ENCODE measurements at places on chromosomes 13 and 19.

DNA sequence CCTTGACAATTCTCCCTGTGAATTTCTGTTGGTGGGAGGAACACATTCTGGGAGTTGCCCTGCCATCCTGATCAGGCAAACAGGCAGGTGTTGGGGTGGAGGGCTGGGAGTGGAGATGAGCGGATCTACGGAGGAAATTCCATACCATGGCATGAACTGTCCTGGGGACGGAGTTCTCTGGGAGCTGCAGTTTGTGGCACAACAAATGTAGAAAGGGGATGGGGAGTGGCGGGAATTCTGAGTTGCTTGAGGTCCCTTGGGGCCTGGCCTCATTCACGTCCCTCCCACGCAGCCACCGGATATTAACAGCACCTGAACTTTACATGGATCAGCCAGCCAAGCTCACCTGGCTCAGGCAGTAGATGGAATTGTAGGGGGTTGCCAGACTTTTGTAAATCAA lies 70.0 kb downstream of the CHST8 start:
- DNase-seq: no peak

DNA sequence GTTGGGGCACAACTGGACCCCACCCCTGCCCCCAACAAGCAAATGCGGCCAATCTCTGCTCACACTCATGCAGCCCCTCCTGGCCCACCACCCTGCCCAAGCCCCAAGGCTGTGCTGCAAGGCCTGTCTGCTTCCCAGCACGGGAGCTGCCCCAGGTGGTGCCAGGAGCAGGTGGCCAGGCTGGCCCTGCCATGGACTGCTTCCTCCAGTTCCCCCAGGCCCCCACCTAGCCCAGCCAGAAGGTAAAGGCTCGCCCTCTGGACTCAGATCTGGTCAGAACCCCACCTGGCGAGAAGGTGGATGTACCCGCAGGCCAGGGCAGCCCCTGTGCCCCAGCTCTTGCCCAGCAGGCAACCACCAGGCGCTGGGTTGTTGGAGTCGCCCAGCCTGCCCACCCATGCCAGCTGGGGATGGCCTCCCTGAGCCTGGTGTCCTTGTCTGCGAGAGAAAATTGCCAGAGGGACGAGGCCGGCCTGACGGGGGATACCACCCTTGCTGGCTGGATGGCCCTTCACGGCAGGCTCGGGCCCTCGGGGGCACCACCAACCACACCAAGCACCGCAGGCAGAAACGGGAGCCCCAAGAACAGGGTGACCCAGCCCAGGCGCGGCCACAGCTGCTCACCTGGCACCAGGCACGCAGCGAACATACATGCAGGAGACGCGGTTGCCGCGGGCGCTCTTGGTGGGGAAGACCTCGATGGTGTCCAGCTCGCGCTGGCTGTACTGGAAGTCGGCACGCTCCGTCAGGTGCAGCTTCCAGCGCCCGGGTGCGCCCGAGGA lies 4.5 kb downstream of the ABHD17A start:
- no peak for DNase-seq

- peak; percentile 4 for DNase-seq
Observed at GRCh38 chr13:51818781-51819511, 15.0 kb upstream of the DHRS12 start.

GRCh38 chr19:33032218-33032781 lies 32.4 kb downstream of the RHPN2 start:
- DNase-seq: no peak

- no peak for DNase-seq
Observed at GRCh38 chr19:48907671-48908070, 7.6 kb downstream of the NUCB1 start.

DNA sequence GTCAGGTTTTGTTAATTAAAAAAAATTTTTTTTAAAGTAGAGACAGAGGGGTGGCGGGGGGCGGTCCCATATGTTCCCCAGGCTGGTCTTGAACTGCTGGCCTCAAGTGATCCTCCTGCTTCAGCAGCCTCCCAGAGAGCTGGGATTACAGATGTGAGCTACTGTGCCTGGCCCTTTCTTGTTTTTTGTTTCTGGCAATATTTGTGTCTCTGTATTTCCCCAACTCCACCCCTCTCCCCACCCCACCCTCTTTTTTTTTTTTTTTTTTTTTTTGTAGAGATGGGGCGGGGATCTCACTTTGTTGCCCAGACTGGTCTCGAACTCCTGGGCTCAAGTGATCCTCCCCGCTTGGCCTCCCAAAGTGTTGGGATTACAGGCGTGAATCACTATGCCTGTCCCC lies 600 bp upstream of the CAPN12 start:
- no peak for DNase-seq

DNA sequence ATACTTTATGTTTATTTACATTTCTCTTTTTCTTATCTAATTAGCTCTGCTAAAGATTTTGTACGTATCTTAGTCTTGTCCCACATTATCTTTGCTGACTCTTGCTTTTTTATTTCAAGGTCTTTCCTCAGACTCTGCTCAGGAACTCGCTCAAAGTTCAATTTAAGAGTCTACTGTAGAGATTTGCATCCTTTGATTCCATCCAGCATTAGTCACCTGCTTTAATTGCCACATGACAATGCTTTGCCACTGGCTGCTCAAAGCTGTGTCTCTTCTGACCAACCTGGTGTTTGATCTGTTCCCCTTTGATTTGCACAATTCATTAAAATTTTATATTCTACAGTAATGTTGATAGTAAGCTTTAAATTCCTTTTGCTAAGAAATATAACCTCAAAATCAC lies 157.9 kb upstream of the FREM2 start:
- DNase-seq: no peak

DNA sequence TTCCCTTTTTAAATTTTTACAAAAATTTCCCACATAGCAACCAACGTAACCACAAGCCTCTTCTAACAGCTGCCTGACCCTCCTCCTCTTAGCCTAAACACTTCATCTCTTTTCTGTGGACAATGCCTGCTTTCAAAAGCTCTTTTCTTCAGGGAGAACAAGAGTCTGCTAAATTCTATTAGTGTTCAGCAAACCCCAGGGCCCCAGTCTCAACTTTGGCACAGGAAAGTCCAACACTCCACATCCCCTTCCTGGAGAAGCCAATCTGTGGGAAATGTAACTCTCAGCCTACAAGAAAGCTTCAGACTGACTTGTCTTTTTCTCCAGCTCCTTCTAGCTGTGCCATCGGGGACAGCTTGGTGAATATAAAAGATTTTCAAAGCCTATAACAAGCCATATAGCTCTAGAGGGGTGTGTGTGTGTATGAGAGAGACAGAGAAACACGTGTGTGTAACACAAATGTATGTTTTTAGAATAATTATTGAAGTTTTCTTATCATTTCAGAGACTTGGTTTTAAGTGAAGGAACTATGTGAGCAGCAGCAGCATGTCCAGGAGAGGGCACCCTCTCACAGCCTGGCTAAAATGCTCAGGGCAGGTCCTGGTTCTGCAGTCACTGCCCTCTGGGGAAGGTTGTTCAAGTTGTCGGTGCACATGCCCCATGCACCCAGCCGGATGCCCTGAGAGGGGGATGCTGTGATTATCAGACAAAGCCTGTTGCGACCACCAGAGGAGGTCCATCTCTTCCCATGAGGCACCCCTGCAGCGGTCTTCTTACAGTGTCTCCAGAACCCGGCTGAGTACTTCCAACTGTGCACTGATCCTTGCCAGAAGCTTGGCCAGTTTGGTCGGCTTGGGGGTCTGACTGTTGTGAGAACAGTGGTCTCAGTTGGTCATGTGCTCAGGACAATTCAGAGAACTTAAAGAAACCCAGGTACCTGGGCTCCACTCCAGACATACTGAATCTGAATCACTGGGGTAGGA lies 34.4 kb downstream of the CCDC70 start:
- DNase-seq: peak; percentile 33

DNA sequence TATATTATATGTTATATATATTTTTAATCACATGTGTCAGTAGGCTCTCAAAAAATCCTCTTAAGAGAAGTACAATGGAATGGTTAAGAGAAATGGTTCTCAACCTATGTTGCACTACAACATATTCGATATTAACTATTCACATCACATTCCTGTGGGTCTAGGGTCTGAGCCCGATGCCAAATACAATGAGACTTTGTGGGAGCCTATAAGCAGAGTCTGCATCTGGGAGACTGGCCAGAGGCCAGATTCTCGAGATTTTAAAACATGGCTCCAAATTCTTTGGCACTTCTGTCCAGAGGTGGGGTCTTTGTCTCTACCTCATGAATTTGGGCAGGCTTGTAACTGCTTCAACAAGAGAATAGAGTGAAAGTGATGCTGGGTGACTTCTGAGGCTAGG lies 79.4 kb upstream of the NBEA start:
- DNase-seq: peak; percentile 59

GRCh38 chr19:17322854-17323253 lies 11.8 kb downstream of the ANO8 start:
- DNase-seq: no peak

- no peak for DNase-seq
Observed at GRCh38 chr13:85970727-85971126, 171.5 kb upstream of the SLITRK6 start.

DNA sequence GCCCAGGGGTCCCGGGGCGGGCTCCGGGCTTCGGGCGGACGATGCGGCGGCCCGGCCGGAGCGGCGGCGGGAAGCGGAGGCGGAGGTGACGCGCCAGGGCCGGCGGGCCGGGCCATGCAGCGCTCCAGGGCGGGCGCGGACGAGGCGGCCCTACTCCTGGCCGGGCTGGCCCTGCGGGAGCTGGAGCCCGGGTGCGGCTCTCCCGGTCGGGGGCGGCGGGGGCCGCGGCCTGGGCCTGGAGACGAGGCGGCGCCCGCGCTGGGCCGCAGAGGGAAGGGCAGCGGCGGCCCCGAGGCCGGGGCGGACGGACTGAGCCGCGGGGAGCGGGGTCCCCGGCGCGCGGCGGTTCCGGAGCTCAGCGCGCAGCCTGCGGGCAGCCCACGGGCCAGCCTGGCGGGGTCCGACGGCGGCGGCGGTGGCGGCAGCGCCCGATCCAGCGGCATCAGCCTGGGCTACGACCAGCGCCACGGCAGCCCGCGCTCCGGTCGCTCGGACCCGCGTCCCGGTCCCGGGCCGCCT lies 362 bp downstream of the WTIP start:
- DNase-seq: no peak

- no peak for DNase-seq
Observed at GRCh38 chr19:5936292-5936592, 22.2 kb downstream of the CAPS start.

DNA sequence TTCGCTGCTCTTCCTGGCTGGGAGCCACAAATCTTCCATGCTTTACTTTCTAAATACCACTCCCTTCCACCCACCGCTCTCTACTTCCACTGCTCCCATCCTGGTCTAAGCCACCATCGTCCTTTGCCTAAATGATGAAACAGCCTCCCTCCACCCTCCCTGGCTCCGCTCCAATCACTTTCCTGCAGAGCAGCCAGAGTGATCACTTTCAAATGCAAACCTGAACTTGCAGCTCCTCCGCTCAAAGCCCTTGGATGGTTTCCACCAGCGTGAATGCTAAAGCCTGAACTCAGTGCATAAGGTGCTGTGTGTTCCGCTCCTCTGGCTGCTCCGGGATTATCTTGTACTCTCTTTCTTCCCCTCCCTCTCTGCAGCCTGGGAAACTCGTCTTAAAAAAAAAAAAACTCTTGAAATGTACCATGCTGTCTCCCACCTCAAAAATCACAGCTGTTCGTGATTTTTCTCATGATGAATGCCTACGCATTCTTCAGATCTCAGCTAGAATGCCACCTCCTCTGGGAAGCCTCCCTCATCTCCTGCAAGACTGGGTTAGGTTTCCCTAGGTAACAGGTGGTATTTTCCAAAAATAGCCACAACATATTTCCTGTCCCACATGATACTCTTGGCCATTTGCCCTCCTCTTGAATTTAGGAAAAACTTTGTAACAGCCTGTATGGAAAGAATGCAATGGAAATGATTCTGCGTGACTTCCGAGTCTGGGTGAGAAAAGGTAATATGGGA lies 3.7 kb upstream of the SIN3B start:
- DNase-seq: peak; percentile 88

GRCh38 chr13:79869326-79869725 lies 388.4 kb downstream of the NDFIP2 start:
- no peak for DNase-seq

DNA sequence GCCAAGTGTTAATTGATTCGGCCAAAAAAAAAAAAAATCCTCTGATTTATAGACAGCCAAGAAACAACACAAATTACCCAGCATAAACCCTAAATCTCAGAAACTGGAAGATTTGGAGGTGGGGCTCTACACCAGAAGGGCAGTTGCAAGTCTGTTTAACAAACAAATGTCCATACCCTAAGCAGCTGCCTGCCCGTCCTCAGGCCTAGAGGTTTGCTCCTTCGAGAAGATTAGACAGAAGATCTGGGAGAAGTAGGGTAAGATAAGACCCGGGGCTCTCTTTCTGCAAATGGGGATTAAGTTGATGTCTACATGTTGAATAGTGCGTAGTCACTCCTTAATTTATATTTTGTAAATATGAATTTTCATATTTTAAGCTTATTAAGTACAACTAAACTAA lies 3.4 kb upstream of the N4BP2L1 start:
- no peak for DNase-seq

DNA sequence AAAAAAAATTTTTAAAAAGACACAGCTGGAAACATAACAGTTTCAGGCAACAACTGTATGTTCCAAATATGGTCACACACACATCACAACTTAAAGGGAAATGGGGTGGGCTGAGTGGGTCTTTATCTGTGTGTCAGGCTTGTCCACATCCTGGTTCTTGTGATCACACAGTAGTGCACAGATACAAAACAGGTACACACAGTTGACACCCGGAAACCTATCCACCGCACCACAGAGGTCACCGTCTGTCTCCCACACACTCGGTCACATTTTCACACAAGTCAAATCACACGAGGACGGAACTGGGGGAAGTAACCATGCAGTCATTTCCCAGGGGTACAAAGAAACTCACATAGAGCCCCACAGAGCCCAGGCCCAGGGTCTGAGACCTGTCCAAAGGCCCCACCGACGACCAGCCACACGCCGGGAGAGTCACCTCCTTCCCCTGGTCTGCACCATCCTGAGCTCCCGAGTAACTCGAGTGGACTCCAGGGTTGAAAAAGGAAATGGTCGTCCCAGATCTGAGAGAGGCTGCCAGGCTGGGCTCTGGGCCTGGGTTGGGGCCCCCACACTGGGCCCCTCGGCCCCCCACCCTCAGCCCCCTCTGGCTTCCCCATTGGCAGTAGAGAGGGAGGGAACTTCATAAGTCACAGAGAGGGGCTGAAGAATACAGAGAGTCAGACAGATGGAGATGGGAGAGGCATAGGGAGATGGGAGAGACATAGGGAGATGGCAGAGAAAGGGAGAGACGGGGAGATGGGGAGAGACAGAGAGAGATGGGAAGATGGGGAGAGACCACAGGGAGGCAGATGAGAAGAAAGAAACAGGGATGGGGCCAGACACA lies 1.3 kb upstream of the PPAN start:
- no peak for DNase-seq

- peak; percentile 34 for DNase-seq
Observed at GRCh38 chr13:44155422-44156293, 218.0 kb upstream of the SERP2 start.

- no peak for DNase-seq
Observed at GRCh38 chr13:21039097-21039800, 22.1 kb downstream of the LATS2 start.

Data from fibroblast of skin of abdomen (primary cell).